Fibroblast of villous mesenchyme (primary cell): ENCODE measurements at places on chromosomes 5 and 9. TPM values are rescaled to one million over a fixed set of nuclear protein-coding genes. Genes with fewer than 3 reads are reported as not detected.
A peak's percentile ranks its signal among the peaks of the same experiment; 100 is the strongest.

Gene NCBP1
- total RNA-seq, result 33.8 and 60.9 TPM in 2 replicates

Gene PCDHGA1
- 0.64 and 0.86 TPM in 2 replicates for total RNA-seq

Gene OR1Q1
- total RNA-seq, result not detected in 2 replicates

Gene TMEFF1
- 0.43 and 0.97 TPM in 2 replicates for total RNA-seq

Gene RBM27
- total RNA-seq, result 20.6 and 32.0 TPM in 2 replicates

Gene PCYOX1L
- total RNA-seq, result 6.4 and 11.7 TPM in 2 replicates

Gene GABRA1
- total RNA-seq, result not detected in 2 replicates

Gene PCDHB14
- total RNA-seq, result 0.32 and 0.43 TPM in 2 replicates

Gene GKAP1
- total RNA-seq, result 0.97 and 2.2 TPM in 2 replicates

DNA sequence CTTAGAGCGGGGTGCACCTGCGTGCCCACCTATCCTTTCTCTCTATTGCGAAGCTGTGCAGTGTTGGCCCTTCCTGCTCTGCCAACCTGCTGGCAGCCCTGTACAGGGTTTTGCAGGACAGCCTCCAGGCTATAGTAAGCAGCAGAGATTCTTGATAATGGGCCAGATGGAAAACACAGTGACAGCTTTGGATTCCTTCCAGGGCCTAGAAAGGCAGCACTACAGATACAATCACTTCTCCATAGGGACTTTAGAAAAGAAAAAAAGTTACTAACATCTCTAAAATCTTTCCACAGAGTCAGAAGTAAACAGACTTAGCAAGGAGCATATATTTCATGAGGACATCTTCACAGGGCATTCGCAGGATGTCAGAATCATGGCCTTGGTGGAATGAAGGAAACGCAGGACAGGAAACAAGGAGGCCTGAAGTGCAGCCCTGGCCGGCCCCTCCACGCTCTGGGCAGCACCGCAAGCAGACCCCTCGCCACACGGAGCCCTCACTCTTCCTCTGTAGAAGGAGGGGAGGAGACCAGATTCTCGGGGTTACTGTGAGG, 172.1 kb upstream of the GAS1 start:
- peak; percentile 81 for DNase-seq

DNA sequence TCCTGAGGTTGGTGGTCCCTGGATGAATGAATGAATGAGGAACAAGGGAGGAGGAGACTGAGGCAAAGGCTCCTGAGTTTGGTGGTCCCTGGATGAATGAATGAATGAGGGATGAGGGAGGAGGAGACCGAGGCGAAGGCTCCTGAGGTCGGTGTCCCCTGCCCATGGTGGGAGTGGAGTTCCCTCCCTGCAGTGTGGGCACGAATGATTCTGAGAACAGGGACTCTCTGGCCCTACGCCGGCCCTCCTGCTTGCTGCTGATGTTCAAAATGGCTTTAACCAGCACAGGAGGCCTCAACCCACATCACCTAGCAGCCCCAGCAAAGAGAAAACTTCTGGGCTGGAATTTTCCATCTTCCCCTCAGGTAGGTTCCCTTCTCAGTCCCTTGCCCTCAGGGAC, 377.8 kb downstream of the IRX2 start:
- DNase-seq, result no peak

GRCh38 chr5:52204310-52204709, 583.4 kb upstream of the ITGA1 start:
- no peak for DNase-seq

GRCh38 chr5:67065696-67066095, 130.9 kb downstream of the CD180 start:
- DNase-seq, result no peak

- no peak for DNase-seq
These were observed 32.2 kb downstream of the ANKS6 start for GRCh38 chr9:98763986-98764745.

- DNase-seq, result no peak
These were observed 234.1 kb downstream of the AUH start for GRCh38 chr9:91127653-91128052.

- DNase-seq, result no peak
These were observed 64.5 kb upstream of the DAB2 start for GRCh38 chr5:39489263-39489662.

DNA sequence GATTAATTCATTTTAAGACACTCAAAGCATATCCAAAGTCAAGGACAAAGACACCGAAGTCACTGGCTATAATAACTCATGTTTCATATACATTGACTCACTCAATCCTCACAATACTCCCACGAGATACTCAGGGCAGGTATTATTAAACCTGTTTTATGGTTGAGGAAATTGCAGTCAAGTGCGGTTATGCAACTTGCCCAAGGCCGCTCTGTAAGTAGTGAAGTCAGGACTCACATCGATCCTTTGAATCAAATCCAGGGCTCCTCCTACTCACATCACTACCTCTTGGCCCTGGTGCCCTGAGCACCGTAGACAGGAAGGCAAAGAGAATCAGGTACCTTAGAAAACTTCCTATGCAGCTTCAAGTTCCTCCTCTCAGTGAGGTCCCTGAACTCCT, 87.8 kb upstream of the APC start:
- no peak for DNase-seq

GRCh38 chr9:86703346-86703745, 244.0 kb downstream of the GAS1 start:
- no peak for DNase-seq

DNA sequence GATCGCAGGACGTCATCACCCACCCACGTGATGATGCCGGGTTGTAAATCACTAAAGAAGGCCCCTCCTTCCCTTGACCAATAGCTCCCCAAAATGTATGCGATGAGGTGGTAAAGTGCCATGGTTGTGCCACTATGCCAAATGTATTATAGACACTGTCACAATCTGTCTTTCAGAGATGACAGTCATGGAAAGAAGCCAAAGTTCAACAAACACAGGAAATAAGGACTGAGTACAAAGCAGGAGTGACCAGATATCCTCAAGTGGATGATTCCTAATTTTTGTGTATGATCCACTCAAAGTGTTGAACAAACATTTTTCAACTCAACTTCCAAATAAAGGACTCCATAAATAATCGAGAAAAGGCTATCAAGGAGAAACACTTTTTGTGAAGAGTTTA, 12.5 kb downstream of the GLIS3 start:
- DNase-seq, result no peak

DNA sequence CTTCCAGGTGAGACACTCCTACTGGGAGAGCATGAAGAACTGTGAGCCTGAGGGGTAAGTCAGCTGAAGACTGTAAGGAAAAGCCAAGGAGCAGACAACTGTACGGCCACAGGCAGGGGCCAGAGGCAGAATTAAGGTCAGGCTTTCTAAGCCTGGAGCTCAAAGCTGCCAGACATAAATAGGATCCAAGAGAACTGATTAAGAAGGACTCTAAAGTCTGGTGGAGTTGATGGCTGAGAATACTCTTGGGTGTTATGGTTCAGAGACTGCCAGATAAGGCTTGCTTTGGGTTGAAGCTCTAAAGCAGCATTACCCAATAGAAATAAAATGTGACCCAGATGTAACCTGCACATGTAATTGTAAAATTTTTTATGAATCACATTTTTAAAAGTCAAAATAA, 12.2 kb downstream of the PDE8B start:
- DNase-seq, result peak; percentile 11

GRCh38 chr9:36100532-36100931, 36.0 kb upstream of the GLIPR2 start:
- DNase-seq, result peak; percentile 17

GRCh38 chr5:389197-389821, 53.7 kb upstream of the EXOC3 start:
- DNase-seq, result no peak

GRCh38 chr5:142317753-142318152, 7.1 kb downstream of the SPRY4 start:
- no peak for DNase-seq

DNA sequence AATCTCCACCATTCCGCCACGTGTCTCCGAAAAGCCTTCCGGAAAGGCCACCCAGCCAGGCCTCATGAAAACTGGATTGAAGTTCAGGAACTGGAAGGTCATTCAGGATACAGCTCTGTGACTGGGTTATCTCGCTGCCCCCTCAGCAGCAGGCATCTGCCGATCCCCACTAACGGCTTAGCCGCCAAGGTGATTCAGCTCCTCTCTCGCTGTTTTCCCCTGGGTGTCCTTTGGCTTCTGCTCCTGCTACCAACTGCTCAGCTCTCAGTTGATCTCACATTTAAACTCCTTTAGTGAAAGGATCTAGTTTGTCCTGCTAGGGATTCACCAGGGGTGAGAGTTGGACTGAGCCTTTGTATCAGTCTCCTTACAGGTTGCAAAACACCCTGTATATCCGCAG, 2.2 kb upstream of the GDNF start:
- DNase-seq, result no peak

DNA sequence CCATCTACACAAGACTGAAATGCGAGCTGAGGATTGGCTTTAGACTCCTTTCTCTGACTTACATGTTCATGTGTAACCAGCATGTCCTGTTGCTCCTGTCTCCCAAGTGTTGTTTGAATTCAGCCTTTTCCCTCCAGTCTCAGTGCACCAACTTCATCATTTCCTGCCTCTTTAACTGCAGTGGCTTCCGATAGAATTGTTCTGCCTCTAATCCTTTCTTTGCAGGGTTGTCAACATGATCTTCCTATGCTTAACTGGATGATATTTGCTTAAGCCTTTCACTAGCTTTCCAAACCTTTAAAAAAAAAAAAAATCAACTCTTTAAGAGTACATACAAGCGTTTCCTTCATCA, 6.7 kb upstream of the FYB1 start:
- DNase-seq, result no peak

- no peak for DNase-seq
These were observed 13.9 kb downstream of the PTTG1 start for GRCh38 chr5:160435532-160435931.

DNA sequence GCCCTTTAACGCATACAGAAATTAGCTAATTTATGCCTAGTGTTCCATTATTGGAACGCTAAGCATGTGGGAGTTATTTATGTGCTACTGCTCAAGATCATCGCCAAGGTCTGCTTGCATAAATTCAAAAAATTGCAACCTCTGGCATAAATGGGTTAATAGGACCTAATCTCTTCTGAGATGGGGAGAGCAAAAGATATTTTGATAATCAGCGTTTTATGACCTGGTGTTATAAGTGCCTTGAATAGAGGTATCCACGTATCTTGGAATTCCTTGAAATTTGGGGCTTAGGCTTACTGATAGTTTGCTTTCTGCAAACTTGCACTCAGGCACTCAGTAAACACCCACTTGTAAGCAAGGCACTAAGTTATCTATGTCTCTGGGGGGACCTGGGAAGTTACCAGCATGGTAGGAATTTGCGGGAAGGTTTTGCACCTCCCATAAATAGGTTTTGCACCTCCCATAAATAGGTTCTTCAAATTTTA, 1.8 kb downstream of the SUB1 start:
- DNase-seq, result no peak

DNA sequence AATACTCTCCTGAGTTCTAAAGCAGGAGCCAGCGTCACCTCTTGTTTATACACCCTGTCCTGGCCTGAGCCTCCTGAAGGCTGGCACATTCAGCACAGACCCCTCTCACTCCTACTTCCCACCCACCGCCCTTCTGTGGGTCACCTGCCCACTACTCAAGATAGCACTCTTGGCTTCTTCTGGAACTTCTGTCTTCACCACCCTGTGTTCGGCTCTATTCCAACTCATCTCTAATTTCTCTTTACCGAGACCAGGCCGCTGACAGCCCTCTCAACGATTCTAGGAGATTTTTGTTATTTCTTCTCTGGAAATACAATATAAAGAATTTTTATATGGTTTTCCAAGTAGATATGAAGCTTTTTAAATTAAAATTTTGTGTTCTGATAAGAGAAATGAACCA, 57.4 kb downstream of the IRF1 start:
- DNase-seq, result no peak

DNA sequence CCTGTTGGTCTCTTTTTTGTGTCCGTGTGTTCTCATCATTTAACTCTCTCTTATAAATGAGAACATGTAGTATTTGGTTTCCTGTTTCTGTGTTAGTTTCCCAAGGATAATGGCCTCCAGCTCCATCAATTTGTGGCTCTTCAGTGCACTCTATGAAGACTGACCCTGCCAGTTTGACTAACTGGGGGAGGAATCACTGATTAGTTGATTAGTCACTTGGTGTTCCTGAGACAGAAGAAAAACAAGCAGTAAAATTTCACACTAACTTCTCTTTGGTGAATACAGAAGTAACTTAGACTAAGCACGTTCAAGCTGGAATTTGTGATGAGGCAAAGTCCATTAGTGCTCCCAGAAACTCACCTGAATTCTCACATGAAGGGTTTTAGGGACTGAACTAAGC, 495.8 kb upstream of the RORB start:
- DNase-seq, result peak; percentile 37

- DNase-seq, result peak; percentile 53
These were observed at the start of gene AK1 for GRCh38 chr9:127877566-127877998. Gene AK1 (minus strand): TSS chr9:127877675. CDS start chr9:127874617, 3,058 bp downstream.

- no peak for DNase-seq
These were observed 105.9 kb upstream of the DAP start for GRCh38 chr5:10866913-10867312.

DNA sequence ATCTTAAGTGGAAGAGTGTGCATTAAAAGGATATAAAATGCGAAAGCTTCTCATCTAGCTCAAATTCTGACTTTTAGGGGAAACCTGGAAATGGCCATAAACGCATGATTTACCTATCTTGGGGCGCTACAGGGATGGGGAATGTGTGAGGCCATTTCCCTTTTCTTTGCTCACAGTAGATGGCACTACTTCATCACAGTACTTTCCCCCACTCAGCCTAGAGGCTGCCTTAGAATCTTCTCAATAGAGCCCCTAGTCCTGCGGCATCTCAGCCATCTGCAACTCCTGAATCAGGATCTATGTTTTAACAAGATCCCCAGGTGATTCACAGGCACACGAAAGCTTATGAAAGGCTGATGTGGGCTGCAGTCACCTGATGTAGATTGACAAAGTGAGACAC, 110.8 kb downstream of the LHFPL2 start:
- DNase-seq, result peak; percentile 75

GRCh38 chr5:143592648-143593047, 189.2 kb upstream of the NR3C1 start:
- DNase-seq, result peak; percentile 30

DNA sequence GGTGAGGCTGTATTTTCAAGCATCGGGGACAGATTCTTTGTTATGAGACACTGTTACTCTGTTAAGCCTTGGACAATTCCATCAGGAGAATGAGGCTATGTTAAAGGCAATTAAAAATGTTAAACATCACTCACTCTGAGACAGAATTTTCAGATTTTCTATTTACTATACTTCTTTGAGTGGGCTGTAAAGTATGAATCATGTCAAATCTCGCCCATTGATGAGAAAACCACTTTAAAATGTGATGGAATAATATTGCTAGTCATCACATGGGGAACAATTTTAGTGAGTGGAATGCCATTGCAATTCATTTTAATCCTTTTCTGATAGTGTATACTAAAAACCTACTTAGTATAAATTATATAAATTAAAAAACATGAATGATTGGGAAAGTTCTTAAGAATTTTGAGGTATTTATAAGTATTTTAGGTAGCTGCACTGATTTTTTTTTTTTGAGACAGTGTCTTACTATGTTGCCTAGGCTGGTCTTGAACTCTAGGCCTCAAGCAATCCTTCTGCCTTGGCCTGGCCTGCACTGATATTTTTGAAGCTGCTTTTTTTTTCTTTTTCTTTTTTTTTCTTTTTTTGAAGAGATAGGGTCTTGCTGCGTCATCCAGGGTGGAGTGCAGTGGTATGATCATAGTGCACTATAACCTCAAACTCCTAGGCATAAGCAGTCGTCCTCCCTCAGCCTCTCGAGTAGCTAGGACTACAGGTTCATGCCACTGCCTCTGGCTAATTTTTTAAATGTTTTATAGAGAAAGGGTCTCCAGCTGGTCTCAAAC, 73.2 kb downstream of the KIAA1958 start:
- no peak for DNase-seq
